GM10248 (cell line): ENCODE measurements at places on chromosomes 1 and 21.

DNA sequence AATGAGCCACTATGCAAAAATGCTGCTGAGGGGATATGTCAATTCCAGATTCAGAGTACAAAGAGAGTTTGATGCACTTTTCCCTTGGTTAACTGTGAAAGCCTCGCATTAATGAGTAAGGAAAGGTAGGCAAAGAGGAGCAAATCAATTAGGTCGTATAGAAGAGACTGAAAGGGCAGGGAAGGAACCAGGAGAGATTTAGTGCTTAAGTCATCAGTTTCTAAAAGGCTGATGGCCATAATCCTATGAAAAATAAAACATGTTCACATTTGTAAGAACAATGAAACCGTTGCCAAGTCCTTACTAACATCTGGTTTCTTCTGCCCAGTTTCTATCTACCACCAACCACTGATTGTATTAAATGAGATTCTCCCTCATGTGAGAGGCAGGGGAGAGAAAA, 118.4 kb upstream of the PALMD start:
- DNase-seq, result no peak

DNA sequence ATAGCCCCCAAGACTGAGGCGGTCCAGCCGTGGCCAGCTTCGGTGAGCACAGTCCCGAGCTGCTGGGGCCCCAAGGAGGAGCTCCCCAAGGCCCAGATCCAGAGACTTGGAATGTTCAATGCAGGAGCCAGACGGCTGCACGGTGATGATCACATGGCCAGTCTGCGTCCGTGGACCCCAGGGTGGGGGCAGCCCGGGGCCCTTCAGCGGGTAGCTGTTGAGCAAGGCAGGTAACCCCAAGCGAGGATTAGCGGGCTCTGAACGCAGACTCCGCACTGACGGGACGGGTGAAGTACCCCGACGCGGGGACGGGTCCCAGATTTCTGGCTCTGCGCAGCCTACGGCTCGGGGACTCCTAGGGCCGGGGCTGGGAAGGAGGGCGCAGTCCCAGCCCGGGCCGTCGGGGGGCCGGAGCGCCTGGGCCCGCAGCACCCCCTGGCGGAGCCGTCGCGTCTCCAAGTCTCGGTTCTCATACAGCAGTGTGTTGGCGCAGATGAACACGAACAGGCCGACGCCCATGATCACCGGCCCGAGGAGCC, 2.7 kb downstream of the TMEM200B start:
- DNase-seq, result peak; percentile 78

DNA sequence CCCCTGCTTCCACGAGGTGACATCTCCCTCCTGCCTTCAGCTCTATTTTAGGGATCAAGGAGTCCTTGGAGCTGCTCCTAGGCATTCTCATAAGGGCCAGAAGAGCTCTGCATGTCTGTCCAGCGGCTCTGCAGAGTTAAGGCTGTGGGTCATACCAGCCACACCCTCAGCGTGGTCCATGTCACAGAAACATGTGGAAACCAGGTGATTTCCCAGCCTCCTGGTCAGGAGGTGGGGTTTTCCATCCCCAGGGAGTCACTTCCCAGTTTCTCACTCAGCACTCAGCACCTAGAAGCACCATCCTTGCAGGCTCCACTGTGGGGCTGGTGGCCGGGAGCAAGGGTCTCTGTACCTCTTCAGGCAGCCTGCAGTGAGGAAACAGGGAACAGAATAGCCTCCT, 1.4 kb upstream of the TNFRSF1B start:
- DNase-seq, result no peak

GRCh38 chr1:242629396-242629795, 104.9 kb upstream of the PLD5 start:
- DNase-seq, result no peak

DNA sequence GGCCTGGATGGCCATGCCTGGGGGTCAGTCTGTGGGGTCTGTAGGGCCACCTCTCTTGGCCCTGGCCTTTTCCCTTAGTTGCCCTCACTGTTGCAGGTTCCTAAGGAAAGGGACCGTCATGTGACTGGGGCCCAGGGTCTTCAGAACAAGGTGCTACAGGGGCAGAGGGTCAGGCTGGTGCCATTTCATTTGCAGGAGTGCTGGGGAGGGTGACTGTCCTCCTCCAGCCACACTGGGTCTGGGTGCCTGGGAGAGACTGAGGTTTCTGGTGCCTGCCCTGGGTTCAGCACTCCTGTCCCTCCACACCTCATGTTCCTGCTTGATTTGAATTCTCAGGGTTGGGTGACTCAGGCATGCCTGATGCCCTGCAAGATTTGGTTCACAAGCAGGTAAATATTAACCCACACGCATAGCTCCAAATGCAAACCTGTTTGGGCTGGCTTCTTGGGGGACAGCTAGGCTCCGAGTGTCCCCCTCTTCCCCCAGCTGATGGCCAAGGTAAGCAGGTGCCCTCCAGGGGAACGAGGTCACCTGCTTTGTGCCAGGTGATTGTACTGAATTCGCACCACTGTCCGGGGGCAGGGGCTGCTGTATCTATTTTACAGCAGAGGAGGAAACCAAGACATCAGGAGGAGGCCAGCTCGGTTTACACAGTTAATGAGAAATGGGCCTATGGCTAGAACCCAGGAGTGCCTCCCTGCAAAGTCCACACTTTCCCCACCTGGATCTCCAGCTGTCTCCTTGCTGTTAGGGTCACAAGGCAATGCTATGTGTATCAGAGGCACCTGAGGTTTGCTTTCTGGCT, 20.3 kb downstream of the ARHGEF10L start:
- no peak for DNase-seq
